ENCODE measurements at places on chromosomes 12 and 14.
A peak's percentile ranks its signal among the peaks of the same experiment; 100 is the strongest.

GRCh38 chr12:43742106-43742505, 16.5 kb downstream of the PUS7L start:
- DNase-seq, result peak; percentile 46

GRCh38 chr12:96193725-96194575, at the start of gene ELK3:
Gene ELK3, plus strand, starts transcription at chr12:96194375.
- no peak for DNase-seq

DNA sequence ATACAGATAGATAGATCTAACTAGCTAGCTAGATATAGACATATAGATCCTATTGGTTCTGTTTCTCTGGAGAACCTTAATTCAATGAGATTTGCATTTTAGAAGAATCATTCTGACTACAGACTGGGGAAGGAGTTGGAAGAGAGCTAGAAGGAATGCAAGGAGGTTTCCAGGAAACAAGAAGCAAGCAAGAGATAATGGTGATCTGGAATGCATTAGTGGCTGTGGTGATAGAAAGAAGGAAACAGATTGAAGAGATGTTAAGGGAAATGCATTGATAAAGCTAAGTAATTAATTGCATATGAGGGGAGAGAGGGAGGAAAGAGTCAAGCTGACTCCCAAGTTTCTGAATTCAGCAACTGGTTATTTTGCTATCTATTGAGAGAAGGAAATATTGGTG, 42.7 kb downstream of the DBX2 start:
- no peak for DNase-seq

GRCh38 chr14:103209506-103209905, 86.2 kb downstream of the TNFAIP2 start:
- DNase-seq, result no peak

GRCh38 chr12:76921891-76922664, 43.3 kb upstream of the CSRP2 start:
- no peak for DNase-seq

DNA sequence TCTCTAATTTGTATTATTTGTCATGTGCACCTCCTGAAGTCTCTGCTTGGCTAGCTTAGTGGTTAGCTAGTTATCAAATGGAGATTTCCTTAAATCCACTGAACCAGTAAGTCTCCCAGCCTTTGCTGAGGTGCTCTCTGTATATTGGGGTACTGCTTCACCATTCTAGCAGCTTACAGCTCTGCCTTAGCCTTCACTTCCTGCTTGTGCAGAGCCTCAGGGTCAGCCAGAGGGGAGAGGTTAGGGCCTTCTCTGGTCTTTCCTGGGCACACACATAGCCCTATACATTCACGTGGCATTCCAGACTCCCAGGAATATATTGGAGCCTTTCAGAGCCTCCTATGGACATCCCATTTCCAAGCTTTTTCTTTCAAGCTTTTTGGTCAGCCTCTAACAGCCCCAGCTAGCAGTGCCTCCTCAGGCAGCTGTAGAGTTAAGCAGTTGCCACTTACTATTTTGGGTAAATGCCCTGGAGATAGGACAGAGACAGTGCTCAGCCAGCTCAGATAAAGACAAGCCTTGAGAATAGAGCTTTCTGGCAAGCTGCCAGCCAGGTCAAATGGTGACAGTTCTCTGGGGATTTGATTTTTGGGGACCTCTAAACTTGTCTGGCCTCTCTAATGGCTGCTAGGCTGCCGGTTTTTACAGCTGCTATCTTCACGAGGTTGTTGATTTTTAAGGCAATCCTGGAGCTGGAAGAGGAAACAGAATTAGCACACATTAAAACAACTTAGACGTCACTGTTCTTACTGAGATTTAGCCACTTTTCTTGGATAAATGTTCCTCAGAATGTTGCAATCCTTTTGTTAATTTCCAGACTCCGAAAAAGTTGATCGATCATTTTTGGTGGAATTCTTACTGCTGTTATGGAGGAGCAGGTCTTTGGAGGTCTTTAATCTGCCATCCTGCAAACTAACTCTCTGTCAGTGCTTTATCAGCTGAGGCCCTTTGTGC, 32.9 kb downstream of the FBXW8 start:
- no peak for DNase-seq

- DNase-seq, result no peak
Measured at GRCh38 chr12:186006-186625, 27.8 kb downstream of the SLC6A12 start.

DNA sequence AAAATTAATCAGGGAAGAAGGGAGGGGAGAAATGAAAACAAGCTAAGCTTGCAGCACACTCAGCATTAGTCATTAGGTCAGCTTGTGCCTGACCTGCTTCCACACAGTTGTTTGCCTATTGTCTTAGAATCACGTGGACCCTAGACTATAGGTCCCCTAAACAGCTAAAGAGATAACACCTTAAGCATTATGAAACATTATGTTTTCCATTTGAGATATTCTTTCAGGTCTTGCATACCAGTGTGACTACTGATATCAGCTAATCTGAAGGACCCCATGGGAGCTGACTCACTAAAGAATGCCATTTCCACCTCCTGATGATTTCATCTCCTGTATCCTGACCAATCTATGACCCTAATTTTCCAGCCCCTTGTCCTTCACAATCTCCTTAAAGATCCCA, 154.1 kb upstream of the FUT8 start:
- DNase-seq, result peak; percentile 77

- no peak for DNase-seq
Measured at GRCh38 chr12:89051065-89051677, 301.1 kb downstream of the DUSP6 start.

- DNase-seq, result no peak
Measured at GRCh38 chr14:81055971-81056370, 100.5 kb downstream of the TSHR start.

GRCh38 chr12:24952389-24952788, 3.5 kb upstream of the BCAT1 start:
- no peak for DNase-seq

All from SW 1271 (cell line).